Activated CD8-positive, alpha-beta T cell treated with anti-CD3 and anti-CD28 coated beads, Interleukin-2, amount 10 ng/mL, durations not matched to agents 7 days and 5 days (primary cell): ENCODE measurements at places on chromosomes 4 and X. TPM values are rescaled to one million over a fixed set of nuclear protein-coding genes. Genes with fewer than 3 reads are reported as not detected.

DNA sequence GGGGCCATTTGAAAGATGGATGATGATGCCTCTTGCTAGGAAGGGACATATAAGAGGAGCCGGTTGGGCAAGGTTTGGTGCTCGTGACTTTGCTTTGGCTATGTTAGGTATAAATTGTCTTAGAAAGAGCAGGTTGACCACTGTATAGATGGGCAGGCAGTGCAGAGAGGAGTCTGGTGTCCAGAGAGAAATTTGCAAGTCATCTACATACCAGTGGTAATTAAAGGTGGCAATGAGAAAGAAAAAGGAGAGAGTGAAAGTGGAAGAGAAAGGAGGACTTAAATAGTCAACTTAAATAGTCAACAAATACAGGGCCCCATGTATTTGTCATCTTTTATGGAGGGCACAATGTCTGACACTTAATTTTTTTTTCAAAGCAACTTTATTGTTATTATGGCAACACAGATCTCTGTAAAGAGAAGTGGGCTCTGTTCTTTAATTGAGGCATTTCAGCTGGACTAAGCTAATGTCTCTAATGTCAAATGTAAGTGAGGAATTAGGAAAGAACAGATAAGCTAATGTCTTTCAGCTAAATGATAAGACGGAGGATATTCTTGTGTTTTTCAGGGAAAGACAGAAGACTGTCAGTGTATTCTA is 75.4 kb upstream of the ANXA3 start:
- H3K4me3 ChIP-seq: no peak overlapping the region
- peaks cover 9% of the 10 kb centered on the region for H3K27me3 ChIP-seq
- H3K4me1 ChIP-seq: no peaks in the 10 kb centered on the region
- no peaks in the 10 kb centered on the region for H3K36me3 ChIP-seq
- no peak for DNase-seq

DNA sequence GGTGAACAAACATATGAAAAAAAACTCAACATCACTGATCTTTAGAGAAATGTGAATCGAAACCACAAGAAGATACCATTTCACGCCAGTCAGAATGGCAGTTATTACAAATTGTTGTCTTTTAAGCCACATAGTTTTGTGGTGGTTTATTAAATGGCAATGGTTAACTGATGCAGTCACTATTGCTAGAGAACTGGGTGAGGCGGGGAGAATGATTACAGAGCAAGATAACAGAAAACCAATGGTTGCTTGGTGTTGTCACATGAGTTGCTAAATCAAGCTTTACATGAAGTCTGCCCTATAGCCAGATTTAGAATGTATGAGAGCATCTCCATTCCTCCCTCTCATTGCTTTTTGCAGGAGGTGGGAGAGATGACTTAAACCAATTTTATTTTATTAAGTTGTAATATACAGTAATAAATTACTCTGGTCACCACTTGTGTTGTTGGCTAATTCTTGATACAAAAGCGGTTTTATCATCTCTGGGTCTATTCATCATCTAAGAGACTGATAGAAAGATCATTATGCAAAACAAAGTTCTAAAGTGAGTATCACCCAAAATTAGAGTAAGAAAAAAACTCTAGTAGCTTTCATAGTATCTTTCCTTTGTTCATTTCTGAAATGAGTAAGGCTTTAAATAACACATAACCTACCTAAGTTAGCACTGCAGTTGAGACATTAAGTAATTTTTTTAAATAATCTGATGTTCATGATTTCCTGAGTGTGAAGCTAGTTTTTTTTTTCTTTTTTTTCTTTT is 859.5 kb downstream of the STIM2 start:
- no peaks in the 10 kb centered on the region for H3K27me3 ChIP-seq
- no peak for DNase-seq
- peaks cover 2% of the 10 kb centered on the region for H3K4me1 ChIP-seq

The MAGEE2 gene
- not detected for total RNA-seq

The LEF1 gene
- total RNA-seq: 205 TPM

The CC2D2A gene
- total RNA-seq: not detected
